ENCODE measurements at places on chromosomes 16 and 17.

- no peak for DNase-seq
Observed at GRCh38 chr16:15782573-15783365, 74.1 kb downstream of the MYH11 start.

DNA sequence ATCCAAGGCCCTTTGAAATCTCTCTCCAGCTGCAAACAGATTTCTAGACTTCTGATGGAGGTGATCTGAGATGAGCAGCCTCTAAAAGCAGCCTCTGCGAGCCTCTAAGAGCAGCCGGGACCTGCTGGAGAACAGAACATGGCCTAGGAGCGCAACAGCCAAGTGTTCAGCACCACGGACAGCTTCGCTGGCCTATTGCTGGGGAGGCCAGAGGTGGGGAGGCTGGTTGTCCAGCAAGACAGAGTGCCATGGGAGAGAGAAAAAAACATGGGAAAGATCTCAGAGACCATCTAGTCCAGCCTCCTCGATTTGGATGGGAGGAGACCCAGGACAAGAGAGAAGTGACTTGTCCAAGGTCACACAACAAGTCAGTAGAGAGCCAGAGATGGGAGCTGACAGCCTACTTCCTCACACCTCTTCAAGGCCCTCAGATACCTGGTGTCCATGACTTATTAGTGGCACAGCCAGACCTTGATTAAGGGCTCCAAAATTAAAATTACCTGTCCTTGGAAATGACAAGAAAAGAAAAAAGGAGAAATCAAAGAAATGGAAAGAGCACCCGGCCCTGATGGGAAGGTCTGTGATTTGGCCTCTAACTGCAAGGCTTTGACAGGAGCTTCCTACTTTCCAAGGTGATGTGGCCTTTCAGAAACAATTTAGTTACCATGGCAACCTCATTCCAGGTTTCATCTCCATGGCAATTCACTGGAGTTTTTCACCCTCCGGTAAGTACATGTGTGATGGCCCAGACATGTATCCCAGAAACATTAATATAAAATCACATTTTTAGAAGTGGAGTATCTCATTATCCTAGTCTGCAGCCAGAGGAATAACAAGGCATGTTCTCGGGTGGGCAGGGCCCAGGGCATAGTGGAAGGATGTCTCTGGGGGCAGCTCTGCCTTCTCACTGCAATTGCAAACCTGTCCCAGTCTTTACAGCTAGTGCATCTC lies 14.5 kb downstream of the RPRML start:
- DNase-seq, result no peak

- peak; percentile 19 for DNase-seq
Observed at GRCh38 chr16:4293822-4294457, 21.1 kb upstream of the TFAP4 start.

DNA sequence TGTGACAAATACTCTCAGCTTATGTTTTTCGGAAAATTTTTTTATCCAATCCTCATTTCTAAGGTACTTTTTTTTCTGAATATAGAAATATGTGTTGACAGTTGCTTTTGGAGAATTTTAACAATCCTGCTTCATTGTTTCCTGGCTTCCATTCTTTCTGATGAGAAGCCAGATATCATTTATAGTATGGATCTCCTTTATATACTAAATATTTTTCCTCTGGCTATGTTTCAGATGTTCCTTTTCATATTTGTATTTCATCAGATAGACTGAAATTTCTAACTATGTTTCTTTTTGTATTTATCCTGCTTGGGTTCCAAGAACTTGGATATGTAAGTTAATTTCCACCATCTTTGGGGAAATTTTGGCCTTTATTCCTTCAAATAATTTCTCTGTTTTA lies 138.9 kb upstream of the CDH11 start:
- no peak for DNase-seq

GRCh38 chr16:25018972-25019617 lies 3.9 kb upstream of the ARHGAP17 start:
- DNase-seq, result no peak

DNA sequence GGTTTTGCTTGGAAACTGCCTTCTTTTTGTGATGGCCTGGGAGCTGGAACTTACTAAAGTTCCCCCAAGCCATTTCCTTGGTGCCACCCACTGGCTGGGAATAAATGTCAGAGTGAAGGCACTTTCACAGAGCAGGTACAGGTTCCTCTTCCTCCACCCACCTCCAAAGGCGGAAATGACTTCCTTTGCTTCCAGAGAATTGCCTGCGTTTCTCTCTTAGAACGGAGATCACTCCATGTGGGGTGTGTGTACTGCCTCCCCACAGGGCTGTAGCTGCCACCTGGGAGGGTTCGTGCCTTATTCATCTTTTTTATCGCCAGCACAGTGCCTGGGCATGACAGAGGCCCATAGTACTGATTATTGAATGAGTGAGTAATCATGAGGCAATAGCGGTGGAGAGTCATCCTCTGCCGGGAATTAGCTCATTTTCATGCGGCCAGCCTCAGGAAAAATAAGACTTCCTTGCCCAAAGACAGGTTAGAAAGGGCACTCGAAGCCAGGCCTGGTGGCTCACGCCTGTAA lies 32.2 kb upstream of the HAS3 start:
- no peak for DNase-seq

DNA sequence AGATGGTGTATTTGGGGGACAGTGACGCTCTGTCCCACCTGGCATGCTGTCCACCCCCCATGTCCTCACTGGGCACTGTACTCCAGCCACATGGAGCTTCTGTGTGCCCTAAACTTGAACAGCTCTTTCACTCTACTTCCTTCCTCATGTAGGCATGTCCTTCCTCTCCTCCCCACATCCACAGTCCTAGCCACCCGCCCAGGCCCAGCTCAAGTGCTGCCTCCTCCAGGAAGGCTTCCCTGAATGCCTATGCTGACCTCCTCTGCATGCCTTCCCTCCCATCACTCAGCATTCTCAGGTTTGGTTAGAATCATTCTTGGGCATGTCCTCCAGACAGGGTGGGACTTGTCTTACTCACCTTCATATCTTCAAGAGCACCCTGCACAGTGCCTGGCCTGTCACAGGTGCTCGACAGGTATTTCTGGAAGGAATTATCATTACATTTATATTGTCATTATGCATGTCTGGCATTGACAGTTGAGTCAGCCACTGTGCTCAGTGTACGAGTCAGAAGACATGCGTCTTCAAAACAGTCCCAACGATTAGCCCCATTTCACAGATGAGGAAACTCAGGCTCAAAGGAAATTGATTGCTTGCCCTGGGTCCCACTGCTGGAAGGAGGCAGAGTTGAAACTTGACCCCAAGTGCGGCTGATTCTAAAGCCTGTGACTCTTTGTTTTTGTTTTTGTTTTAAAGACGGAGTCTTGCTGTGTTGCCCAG lies 42.1 kb upstream of the TOB1 start:
- no peak for DNase-seq

DNA sequence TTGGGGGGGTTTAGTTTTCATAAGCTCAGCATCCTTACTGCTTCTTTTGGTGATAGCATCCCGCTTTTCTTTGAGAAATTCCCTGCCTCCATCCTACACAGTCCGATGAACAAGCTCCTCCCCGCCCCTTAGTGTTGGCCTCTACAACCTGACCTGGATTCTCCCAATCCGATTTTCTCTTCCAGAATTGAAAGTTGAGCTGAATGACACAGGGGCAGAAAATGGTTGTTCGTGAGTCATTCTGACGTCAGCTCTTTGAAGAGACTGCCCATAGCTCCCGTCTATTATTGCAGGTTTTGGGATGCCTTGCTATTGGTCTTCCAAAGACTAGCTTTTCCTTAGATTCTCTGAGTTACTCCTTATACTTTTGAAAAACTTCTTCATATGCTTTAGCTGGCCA lies 279.7 kb downstream of the SLC39A11 start:
- no peak for DNase-seq

DNA sequence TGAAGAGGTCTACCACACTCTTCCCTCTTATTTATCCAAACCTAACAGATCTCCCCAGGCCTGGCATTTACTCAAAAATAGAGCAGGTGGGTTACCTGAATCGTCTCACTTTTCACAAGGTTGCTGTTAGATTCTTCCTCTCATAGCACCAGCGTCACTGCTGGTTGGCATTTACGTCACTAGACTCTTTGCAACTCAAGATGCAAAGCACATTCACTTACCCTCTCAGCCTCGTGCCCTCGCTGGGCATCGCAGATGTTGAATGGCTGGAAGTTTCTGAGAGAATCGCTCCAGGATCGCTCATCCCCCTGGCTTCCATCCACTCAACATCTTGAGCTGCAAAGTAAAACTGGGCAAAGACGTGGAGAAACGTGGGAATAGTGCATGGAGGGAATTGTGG lies 21.9 kb downstream of the GSG1L start:
- DNase-seq, result no peak

DNA sequence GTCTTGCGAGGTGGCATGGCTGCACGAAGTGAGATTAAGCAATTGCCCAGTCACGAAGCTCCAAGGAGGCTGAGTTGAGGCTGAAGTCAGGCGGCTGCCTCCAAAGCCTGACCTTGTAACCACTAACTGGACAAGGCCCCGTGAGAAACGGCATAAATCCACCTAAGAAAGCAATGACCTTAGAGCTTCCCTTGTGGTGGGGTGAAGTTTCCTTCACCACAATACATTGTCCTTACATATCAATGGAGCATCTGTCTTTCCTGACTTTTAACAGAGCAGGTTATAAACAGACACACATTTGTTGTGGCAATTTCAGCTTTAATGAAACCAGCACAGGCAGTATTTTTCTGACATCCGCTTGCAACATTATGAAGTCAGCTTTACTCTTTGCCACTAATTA lies 2.5 kb upstream of the MED9 start:
- no peak for DNase-seq

DNA sequence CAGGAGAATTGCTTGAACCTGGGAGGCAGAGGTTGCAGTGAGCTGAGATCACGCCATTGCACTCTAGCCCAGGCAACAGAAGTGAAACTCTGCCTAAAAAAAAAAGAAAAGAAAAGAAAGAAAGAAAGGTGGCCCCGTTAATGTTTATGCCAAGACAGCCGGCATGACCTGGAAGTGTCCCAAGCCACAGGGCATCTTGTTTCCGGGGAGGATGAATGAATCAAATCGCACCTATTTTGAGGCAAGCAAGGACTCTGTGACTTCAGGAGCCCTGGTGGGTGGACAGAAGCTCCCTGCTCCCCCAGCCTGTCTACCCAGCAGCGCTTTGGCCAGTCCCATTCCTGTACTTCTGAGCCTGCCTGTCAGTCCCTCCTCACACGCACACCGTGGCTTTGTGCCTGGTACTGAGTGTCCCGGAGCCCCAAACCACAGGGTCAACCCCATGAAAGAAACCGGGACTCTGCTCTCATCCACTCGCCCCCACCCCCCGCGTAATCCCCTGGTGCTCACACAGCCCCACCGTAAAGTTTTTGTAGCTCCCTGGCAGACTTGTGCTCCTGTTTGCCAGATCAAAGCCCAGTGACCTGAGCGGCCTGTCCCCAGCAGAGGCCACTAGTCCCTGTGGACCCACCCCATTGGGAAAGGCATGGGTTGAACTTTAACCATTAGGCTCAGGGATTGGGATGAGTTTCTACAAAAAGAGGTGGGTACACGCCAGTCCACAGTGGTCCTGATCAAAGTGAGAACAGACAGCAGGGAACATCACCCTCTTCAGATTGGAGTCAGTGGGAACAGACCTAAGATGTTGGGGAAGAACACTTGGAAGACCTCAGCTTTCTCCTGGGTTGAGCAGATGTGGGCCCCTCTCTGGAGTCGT lies 19.3 kb downstream of the CD2BP2 start:
- DNase-seq, result peak; percentile 23

DNA sequence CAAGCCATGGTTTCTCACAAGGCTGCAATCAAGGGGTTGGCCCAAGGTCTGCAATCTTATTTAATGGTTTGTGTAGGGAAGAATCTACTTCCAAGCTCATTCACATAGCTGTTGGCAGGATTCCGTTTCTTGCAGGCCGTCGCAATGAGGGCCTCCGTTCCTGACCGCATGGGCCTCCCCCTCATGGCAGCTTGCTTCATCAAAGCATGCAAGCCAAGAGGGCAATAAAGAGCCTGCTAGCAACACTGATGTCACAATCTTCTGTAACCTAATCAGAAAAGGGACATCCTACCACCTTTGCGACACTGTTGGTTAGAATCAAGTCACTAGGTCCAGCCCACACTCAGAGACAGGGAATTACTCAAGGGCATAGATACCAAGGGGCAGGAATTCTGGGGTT lies 95.5 kb downstream of the CCT6B start:
- no peak for DNase-seq

DNA sequence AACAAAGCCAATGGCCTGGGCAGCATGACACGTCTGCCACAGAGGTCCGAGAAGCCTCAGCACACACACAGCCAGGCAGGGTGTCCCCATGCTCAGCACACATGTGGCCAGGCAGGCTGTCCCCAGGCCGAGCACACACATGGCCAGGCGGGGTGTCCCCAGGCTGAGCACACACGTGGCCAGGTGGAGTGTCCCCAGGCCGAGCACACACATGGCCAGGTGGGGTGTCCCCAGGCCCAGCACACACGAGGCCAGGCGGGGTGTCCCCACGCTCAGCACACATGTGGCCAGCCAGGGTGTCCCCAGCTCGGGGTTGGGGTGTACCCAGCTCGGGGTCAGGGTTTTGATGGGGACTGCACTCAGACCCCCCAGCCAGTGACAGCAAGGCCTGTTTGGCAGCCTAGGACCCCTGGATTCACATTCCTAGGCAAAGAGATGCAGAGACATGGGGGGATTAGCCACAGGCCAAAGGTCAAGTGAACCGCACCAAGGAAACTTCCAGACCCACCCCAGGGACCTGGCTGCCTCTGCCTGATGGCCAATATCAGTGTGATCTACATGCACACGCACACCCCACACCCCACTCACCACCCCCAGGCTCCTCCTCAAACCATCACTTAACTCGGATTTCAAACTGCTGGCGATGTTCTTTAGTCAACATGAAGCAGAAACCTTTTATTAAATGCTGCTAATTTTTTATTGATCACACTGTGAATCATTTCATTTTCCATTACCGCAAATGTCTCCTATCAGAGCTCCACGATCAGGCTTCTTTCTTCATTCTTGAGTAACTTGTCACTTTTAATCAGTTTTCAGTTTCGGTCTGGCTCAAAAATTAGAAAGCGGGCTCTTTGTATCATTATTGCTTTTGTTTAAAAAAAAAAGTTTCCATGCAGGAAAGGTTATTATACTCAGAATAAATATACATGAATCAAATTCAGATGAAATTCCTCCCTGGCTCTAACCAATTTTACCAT lies 111.4 kb downstream of the ZNF423 start:
- no peak for DNase-seq

GRCh38 chr17:80759377-80759673 lies 214.7 kb downstream of the RPTOR start:
- DNase-seq, result no peak

DNA sequence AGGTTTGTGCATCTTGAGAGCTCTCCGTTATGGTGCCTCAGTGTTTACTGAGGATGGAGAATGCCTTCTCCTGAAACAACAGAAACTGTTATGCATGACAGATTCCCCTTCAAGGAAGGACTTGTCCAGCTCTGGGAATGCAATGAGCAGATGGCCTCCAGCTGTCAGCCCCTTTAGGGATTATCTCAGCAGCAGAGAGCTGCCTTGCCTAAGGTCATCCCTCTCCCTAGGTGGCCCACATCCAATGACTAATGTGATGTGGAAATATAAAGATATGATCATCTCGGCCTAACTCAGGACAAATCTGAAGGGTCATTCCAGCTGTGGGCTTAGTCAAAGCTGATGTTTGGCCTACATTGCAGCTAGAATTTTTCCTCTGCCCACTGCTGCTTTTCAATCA lies 214.3 kb upstream of the N4BP1 start:
- no peak for DNase-seq

- DNase-seq, result no peak
Observed at GRCh38 chr17:35641032-35641431, 53.9 kb downstream of the AP2B1 start.

- DNase-seq, result no peak
Observed at GRCh38 chr16:85164838-85165516, 52.7 kb upstream of the CIBAR2 start.

- no peak for DNase-seq
Observed at GRCh38 chr17:48149787-48150463, 42.4 kb downstream of the SNX11 start.

GRCh38 chr17:44878627-44879221 lies 20.5 kb downstream of the EFTUD2 start:
- no peak for DNase-seq

Data from amygdala (tissue), 56 donors.